Non-pigmented ciliary epithelial cell (primary cell): ENCODE measurements at places on chromosomes 2 and 18.

- DNase-seq = no peak
Measured at GRCh38 chr2:19864381-19864780, 37.4 kb downstream of the TTC32 start.

DNA sequence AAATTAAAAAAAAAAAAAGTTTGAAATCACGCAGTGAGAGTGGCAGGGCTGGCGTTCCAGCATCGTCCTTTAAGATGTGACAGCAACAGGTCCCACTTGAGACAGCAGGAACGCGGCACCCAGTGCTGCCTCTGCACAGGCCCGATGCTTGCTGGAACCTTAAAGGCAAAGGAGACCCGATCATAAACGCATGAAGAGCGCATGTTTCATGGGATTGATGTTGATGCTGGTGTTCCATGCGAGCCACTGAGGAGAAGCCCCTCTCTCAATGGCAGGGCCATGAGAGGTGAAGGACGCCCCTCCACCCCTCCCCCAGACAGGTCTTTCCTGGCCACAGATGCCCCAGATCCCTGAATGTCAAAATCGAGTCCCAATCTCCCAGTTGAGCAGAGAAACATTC is 17.9 kb upstream of the ALPI start:
- DNase-seq = no peak

- DNase-seq = no peak
Measured at GRCh38 chr2:122627388-122627787, 871.9 kb downstream of the TSN start.

- no peak for DNase-seq
Measured at GRCh38 chr2:7895289-7895688, 786.6 kb upstream of the ID2 start.

GRCh38 chr18:26863921-26864497 is 1.5 kb downstream of the AQP4 start:
- no peak for DNase-seq

- DNase-seq = peak; percentile 55
Measured at GRCh38 chr2:40511661-40512213, 59.8 kb upstream of the SLC8A1 start.

DNA sequence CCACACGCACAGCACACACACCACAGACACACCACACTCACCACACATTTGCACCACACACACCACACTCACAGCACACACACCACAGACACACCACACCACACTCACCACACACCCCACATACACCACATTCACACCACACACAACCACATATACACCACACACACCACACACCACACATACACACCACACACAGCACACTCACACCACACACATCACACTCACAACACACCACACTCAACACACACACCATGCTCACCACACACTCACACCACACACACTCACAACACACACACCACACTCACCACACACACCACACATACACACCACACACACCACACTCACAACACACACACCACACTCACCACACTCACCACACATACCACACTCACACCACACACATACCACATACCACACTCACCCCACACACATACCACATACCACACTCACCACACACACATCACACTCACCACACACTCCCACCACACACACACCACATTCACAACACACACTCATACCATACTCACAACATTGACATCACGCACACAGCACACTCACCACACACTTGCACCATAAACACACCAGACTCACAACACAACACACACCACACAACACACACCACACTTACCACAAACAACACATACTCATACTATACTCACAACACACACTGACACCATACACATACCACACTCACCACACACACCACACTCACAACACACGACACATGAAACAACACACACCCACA is 60.0 kb downstream of the SDC1 start:
- DNase-seq = no peak

- peak; percentile 11 for DNase-seq
Measured at GRCh38 chr2:97699765-97700444, 13.5 kb upstream of the ZAP70 start.

- DNase-seq = no peak
Measured at GRCh38 chr2:27795868-27796277, 24.4 kb downstream of the MRPL33 start.

- no peak for DNase-seq
Measured at GRCh38 chr2:240878341-240878936, 9.8 kb downstream of the AGXT start.

DNA sequence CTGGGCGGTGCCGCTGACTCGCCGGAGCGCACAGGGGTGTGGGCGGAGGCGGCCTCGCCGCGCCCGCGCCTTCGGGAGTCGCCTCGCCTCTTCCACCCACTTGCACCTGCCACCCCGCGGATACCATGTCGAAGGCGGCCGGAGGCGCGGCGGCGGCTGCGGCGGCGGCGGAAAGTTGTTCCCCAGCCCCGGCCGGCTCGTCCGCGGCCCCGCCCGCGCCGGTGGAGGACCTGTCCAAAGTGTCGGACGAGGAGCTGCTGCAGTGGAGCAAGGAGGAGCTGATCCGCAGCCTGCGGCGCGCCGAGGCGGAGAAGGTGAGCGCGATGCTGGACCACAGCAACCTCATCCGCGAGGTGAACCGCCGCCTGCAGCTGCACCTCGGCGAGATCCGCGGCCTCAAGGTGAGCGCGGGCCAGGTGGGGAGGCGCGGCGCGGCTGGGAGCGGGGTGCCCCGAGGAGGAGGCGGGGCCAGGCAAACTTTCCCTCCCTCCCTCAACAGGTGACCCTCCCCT is 766 bp downstream of the CCDC85A start:
- DNase-seq = no peak

- DNase-seq = no peak
Measured at GRCh38 chr18:47113796-47114540, 36.3 kb downstream of the HDHD2 start.

DNA sequence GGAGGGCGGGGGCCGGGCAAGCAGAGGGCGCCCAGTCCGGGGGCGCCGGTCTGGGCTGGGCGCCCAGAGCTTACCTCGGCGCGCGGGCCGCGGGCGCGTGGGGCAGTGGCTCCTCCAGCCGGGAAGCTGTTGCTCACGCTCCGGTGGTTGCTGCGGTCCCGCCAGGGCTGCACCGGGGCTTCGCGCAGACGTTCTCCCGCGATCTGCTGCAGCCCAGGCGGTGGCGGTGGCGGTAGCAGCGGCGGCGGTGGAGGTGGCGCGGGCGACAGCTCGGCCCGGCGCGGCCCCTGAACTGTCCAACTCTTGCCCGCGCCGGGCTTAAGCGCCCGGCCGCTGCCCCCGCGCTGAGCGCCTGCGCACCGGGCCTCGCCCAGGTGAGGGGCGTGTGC is 391 bp downstream of the ZNF385B start:
- no peak for DNase-seq

DNA sequence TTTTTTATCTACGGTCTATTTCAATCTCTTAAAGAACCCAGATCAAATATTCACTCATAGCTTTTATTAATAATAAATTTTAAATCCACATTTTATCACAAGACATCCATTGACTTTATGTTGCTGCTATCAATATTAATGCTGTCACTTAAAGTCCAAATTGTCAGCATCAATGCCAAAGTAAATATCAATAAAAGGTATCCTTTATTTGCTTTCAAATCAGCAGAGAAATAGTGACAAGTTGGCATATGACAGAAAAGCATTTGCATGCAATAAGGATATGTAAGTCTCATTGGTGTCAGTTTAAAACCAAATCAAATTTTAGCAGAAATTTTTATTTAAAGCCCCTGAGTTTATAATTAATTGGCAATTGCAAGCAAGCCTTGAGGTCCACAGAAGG is 775.4 kb downstream of the ADCYAP1 start:
- no peak for DNase-seq

- DNase-seq = no peak
Measured at GRCh38 chr2:55431982-55432627, 12.4 kb upstream of the CCDC88A start.

- DNase-seq = no peak
Measured at GRCh38 chr2:143686585-143687164, 557.5 kb downstream of the ARHGAP15 start.

DNA sequence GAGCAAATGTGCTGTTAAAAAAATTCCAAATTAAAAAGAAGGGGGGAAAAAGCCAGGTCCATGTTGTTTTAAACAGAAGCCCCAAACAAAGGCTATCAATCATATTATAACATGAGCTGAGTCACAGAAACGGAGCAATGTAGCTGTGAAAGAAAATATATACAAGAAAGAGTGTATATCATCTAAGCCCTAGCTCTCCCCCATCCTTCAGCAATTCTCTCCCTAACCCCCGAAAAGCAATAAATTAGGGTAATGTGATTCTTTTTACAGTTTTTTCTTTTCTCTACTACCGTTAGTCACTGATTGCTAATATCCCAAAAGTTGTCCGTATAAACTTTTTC is 25.3 kb downstream of the FEZ2 start:
- DNase-seq = no peak

GRCh38 chr2:137117385-137117784 is 352.0 kb downstream of the THSD7B start:
- no peak for DNase-seq

- no peak for DNase-seq
Measured at GRCh38 chr2:54052825-54053718, 62.3 kb upstream of the ACYP2 start.
